ENCODE measurements at places on chromosomes 1 and 21. TPM values are rescaled to one million over a fixed set of nuclear protein-coding genes. Genes with fewer than 3 reads are reported as not detected.
A peak's percentile ranks its signal among the peaks of the same experiment; 100 is the strongest.

GRCh38 chr1:153360190-153360589 is 2.5 kb downstream of the S100A9 start:
- H3K4me1 ChIP-seq: peaks cover 13% of the 10 kb centered on the region
- H3K36me3 ChIP-seq: no peaks in the 10 kb centered on the region
- no peak overlapping the region for H3K27ac ChIP-seq
- H3K4me3 ChIP-seq: no peak overlapping the region
- DNase-seq: no peak

DNA sequence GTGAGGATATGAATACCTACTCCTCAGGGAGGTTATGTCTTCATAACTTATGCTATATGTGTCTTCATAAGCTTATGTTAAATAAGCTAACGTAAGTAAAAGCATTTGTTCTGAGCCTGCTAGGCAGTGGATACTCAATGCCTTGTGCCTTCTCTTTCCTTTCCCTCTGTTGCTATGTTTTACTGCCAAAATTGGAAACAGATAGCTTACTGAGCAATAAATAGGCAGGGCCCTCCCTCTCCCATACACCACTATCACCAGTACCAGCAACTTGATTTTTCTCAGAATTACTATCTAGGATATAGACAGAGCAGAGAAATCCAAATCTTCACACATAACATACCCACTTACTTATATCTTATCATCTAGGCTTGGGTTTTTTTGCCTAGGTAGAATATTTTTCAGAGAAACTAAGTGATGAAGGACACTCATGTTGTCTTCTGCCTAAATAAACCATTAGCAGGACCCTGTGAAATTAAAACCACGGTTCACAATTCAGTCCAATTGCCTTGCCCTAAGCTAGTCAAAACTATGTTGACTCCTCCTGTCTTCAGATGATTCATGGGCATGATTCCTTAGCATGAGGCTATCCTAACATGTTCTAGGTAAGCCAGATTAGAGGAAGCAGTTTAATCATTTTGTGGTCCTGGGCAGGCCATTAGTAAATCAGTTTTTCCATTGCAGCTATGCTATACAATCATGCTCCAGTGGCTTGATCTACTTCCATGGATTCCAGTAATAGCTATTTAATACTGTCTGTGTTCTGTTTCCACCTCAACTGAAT is 15.9 kb upstream of the LRRC8C start:
- H3K27me3 ChIP-seq: no peaks in the 10 kb centered on the region
- H3K36me3 ChIP-seq: no peaks in the 10 kb centered on the region
- DNase-seq: no peak
- no peak overlapping the region for H3K4me3 ChIP-seq
- H3K27ac ChIP-seq: no peak overlapping the region

- H3K27me3 ChIP-seq: no peaks in the 10 kb centered on the region
- H3K36me3 ChIP-seq: no peaks in the 10 kb centered on the region
- H3K27ac ChIP-seq: peak overlapping the region; percentile 61
- H3K4me3 ChIP-seq: no peak overlapping the region
These were observed 28.4 kb upstream of the NFIA start for GRCh38 chr1:61053712-61054600.

- peak overlapping the region; percentile 89 for H3K27ac ChIP-seq
- DNase-seq: no peak
- H3K4me1 ChIP-seq: no peaks in the 10 kb centered on the region
- no peaks in the 10 kb centered on the region for H3K27me3 ChIP-seq
- no peaks in the 10 kb centered on the region for H3K36me3 ChIP-seq
- peak overlapping the region; percentile 52 for H3K4me3 ChIP-seq
These were observed 29.9 kb upstream of the HJV start for GRCh38 chr1:146051452-146051851.

- peak overlapping the region; percentile 92 for H3K27ac ChIP-seq
- no peaks in the 10 kb centered on the region for H3K27me3 ChIP-seq
- no peak for DNase-seq
- peaks cover 71% of the 10 kb centered on the region for H3K4me1 ChIP-seq
- peaks cover 8% of the 10 kb centered on the region for H3K36me3 ChIP-seq
These were observed 48.9 kb downstream of the RASSF5 start for GRCh38 chr1:206556047-206556749.

DNA sequence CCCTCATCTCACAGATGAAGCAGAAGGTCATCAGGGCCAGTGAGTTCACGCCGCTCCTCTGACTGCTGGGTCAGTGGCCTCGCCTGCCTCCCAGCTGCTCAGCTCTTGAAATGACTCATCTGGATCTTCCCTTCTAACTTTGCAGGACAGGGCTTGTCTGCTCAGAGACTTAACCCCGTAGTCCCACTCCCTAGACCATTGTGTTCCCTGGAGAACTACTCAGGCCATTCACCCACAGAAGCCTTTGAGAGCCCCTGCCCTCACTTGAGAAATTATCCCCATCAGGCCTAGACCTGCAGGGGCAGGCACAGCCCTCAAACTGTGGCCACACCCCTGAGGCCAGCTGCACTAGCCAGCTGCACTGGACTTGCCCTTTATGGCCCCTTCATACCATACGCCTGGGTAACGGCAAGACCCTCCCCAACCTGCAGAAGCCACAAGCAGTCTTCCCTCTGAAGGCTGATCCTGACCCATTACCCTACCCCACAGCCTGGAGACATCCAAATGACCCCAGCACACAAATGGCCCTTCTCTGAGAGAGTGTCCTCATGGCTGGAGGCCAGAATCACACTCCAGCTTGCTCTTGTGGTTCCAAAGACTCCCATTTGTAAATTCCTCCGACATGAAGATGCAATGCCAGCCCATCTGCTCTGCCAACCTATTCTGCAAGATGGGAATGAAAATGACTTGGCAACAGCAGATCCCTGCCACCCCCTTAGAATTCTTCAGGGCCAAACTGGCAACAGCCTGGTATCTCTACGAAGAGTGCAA is 33.2 kb downstream of the RCSD1 start:
- H3K27ac ChIP-seq: no peak overlapping the region
- H3K36me3 ChIP-seq: peaks cover 12% of the 10 kb centered on the region
- no peak overlapping the region for H3K4me3 ChIP-seq

GRCh38 chr1:30706528-30706927 is 16.9 kb downstream of the MATN1 start:
- H3K4me1 ChIP-seq: peaks cover 4% of the 10 kb centered on the region
- H3K36me3 ChIP-seq: no peaks in the 10 kb centered on the region
- no peaks in the 10 kb centered on the region for H3K27me3 ChIP-seq
- H3K27ac ChIP-seq: no peak overlapping the region

- H3K4me3 ChIP-seq: no peak overlapping the region
- peaks cover 5% of the 10 kb centered on the region for H3K4me1 ChIP-seq
- no peak for DNase-seq
- H3K27ac ChIP-seq: no peak overlapping the region
These were observed 7.0 kb downstream of the INTS11 start for GRCh38 chr1:1317420-1317819.

DNA sequence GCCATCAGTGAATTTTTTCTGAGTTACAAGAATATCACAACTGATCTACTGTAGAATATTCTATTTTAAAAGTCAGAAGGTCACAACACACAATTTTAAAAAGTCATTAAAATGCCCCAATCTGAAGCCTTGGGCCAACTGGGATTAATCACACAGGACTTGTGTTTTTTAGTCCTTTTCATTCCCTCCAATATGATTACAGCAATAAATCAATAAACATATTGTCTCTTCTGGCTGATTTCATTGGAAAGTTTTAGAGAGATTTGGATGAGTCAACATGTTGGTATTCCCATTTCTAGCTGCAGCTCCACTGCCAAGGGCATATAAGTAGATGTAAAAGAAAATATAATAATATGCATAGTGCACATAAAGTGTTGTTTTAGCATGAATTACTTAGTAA is 85.8 kb downstream of the NIBAN1 start:
- no peaks in the 10 kb centered on the region for H3K36me3 ChIP-seq
- H3K27me3 ChIP-seq: no peaks in the 10 kb centered on the region
- DNase-seq: no peak
- no peak overlapping the region for H3K4me3 ChIP-seq
- H3K4me1 ChIP-seq: peaks cover 30% of the 10 kb centered on the region

- no peaks in the 10 kb centered on the region for H3K4me1 ChIP-seq
- H3K4me3 ChIP-seq: no peak overlapping the region
- no peak for DNase-seq
- no peak overlapping the region for H3K27ac ChIP-seq
- H3K36me3 ChIP-seq: no peaks in the 10 kb centered on the region
These were observed 107.3 kb upstream of the PDC start for GRCh38 chr1:186568221-186568620.

DNA sequence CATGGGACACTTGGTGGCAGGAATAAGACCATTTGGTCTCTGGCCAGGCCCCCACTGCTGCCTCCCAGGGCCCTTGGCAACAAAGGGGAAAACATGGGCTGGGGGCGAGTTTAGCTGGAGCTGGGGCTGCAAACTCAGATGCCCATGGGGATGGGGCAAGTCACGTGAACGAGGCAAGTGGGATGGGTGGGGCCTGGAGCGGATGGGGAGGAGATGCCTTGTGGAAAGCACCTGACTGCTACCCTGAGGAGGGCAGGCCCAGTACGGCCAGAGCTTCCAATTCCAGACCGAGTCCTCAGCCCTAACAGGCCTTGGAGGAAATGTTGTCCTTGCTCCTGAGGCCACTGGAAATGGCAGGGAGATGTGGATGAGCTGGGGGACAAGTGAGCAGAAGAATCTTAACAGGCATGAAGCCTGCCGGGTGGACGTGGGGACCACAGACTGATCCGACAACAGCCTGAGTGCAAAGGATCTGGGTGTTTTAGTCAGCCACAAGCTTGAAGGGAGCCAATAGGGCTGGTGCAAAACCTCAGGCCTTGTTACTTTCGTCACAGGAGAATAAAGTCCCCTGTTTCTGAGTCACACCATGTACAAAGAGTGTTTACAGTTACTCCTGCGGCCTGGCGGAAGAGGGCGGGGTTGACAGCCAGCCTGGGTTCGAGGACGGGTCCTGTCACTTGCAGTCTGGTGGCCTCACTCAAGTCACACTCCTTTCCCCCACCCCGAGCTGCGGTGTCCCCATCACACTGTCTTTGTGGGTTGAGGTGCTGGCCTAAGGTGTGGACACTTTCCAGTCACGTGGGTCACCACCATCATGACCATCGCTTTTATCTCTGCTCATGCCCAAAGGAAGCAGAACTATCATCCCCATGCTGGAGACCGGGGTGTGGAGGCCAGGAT is 19.1 kb downstream of the RUNX3 start:
- H3K4me3 ChIP-seq: peak overlapping the region; percentile 32
- no peaks in the 10 kb centered on the region for H3K27me3 ChIP-seq

GRCh38 chr1:228105270-228105995 is 2.3 kb upstream of the C1orf35 start:
- H3K36me3 ChIP-seq: peaks cover 13% of the 10 kb centered on the region

DNA sequence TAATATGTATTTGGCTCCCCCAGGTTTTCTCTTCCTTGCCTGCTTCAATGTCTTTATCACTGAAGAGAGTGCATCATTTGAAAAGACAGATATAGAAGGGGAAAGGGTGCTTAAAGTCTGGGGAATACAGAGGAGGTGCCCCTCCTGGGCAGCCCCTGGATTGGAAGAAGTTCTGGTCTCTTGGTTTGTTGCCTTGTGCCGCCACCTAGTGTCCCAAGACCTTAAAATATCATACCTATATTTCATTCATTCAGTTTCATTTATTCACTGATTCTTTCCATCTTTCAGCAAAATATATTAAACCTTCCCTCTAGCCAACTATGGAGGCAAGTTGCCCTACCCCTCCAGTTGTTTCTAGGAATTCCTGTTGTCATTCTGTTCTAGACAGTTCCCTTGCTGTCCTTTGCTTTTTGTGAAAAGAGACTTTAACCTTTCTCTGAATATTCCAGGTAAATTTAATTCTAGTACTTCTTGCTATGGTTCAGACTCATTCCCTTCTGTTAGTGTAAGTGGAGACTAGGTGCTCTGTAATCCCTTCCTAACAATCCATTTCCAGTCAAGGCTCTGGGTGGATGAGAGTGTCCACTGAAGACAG is 56.1 kb downstream of the MEF2D start:
- no peak overlapping the region for H3K4me3 ChIP-seq
- H3K36me3 ChIP-seq: no peaks in the 10 kb centered on the region
- peaks cover 8% of the 10 kb centered on the region for H3K4me1 ChIP-seq
- no peak overlapping the region for H3K27ac ChIP-seq
- no peak for DNase-seq
- H3K27me3 ChIP-seq: peaks cover 43% of the 10 kb centered on the region

DNA sequence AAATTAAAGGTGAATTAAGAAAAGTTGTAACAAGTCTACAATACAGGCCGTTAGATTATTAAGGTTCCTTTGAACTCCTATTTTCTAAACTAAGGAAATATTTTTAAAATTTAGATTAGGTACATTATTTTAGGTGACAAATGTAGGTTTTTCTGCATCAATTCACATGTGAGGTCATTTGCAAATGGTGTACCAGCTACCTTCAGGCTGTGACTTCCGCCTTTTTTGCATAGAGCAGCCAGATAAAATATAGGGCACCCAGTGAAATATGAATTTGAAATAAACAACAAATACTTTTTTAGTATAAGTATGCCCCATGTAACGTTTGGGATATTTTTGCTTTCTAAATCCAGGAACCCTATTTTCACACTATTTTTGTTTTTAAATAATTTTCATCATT is 544.0 kb downstream of the LMO4 start:
- DNase-seq: no peak
- H3K27ac ChIP-seq: no peak overlapping the region
- H3K27me3 ChIP-seq: no peaks in the 10 kb centered on the region
- no peaks in the 10 kb centered on the region for H3K4me1 ChIP-seq
- H3K36me3 ChIP-seq: no peaks in the 10 kb centered on the region

GRCh38 chr1:36709869-36710481 is 227.3 kb upstream of the CSF3R start:
- DNase-seq: no peak
- H3K27ac ChIP-seq: no peak overlapping the region
- peaks cover 5% of the 10 kb centered on the region for H3K27me3 ChIP-seq
- H3K4me1 ChIP-seq: no peaks in the 10 kb centered on the region

- H3K36me3 ChIP-seq: no peaks in the 10 kb centered on the region
- no peaks in the 10 kb centered on the region for H3K4me1 ChIP-seq
- H3K4me3 ChIP-seq: no peak overlapping the region
- H3K27ac ChIP-seq: no peak overlapping the region
- no peak for DNase-seq
- H3K27me3 ChIP-seq: no peaks in the 10 kb centered on the region
These were observed 7.2 kb upstream of the FNBP1L start for GRCh38 chr1:93440706-93441105.

- no peak for DNase-seq
- no peaks in the 10 kb centered on the region for H3K4me1 ChIP-seq
- H3K27ac ChIP-seq: no peak overlapping the region
- H3K36me3 ChIP-seq: no peaks in the 10 kb centered on the region
These were observed 1.3 kb upstream of the KLHDC7A start for GRCh38 chr1:18479454-18479853.

SHCBP1L gene
- total RNA-seq: not detected

NTPCR gene
- 31.1 TPM for total RNA-seq

S100A12 gene
- not detected for total RNA-seq

CFHR2 gene
- total RNA-seq: not detected

AUNIP gene
- 7.3 TPM for total RNA-seq

CELA2B gene
- not detected for total RNA-seq

RUNX1 gene
- 40.3 TPM for total RNA-seq

ATP1A2 gene
- total RNA-seq: not detected

VCAM1 gene
- total RNA-seq: 3.5 TPM

CASQ1 gene
- not detected for total RNA-seq

SMIM11 gene
- 20.0 TPM for total RNA-seq

BRINP2 gene
- total RNA-seq: not detected
